ENCODE measurements at places on chromosomes 3 and 15.

- no peak for DNase-seq
These were observed 63.7 kb downstream of the ALCAM start for GRCh38 chr3:105430455-105430854.

- peak; percentile 20 for DNase-seq
These were observed 60.9 kb downstream of the STRIT1 start for GRCh38 chr3:155232605-155233004.

DNA sequence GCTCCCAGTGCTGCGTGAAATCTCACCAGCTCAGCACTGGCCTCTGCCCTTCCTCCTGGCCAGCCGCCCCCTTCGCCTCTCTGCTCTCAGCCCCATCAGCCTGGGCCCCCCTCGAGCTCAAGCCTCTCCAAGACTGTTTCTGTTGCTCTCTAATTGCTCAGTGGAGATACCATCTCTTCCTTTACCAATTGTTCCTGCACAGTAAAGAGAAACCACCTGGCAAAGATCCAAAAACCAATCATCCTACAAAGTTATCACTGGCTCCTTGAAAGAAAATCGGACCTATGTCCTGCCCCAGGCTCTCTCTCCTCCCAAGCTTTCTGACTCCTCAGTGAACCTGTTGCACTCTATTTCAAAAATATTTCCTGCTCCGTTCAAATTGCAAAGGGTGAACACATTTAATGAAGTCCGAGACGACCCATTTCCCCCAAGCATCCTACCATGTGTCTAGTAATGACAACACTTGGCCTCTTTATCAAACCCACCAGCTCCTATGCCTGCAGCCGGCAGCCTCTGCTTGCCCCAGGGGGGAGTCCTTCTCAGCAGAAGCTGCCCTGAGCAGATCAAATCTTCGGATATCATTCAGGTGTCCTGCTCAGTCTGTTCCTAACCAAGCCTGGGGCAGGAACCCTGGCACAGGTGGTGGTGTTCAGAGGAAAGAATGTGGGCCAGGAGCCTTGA is 53.7 kb upstream of the FAM174B start:
- no peak for DNase-seq

GRCh38 chr15:78640527-78641101 is 396 bp downstream of the CHRNB4 start:
- DNase-seq: peak; percentile 57

DNA sequence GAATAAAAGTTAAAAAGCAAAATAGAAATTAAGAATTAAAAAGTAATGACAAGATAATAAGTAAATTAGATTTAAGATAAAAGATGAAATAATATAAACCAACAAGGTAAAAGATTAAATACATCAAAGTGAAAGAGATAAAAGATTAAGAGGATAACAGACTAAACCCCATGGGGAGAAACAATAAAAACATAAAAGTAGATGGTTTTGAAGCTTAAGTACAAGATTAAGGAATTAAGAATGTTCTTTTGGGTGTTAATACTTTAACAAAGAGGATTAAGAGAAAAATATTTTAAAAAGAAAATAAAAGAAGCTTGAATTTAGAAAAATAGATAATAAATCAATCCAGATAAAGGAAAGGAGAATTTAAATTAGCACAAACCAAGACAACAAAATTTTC is 85.4 kb downstream of the SQOR start:
- DNase-seq: no peak

GRCh38 chr3:14791343-14791945 is 27.3 kb upstream of the FGD5 start:
- DNase-seq: peak; percentile 47

DNA sequence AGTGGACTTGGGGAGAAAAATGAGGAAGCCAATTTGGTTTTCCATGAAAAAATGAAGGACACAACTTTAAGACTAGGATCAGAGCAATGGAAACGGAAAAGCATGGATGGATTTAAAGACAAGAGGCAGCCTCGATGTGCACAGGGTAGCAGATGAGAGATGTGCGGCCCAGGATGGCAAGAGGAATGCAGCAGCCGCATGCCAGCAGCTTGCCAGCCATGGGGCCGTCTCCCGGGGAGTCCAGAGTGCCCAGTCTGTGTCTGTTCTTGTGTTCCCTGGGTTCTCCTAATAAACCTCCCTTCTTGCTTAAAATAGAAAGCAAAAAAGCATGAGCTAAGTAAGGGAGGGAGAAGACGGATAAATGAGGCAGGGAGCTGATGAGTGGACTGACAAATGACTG is 68.0 kb upstream of the IQSEC1 start:
- no peak for DNase-seq

GRCh38 chr3:64935971-64936370 is 248.2 kb upstream of the ADAMTS9 start:
- no peak for DNase-seq

DNA sequence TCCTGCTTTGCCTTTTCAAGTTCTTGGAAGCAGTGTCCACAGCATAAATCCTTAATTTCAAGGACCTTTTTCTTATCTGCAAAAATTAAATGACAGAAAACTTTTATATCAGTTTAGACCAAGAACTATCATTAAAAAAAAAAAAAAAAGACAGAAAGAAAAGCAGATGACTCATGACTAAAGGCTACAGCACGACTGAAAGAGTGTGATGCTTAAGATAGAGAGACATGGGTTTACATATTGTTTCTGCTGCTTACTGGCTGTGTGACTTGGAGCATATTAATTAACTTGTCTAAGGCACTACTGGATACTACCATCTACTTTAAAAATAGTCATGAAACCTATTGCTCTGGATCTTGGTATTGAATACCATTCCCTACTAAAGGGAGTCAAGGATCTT is 62.3 kb downstream of the CEP152 start:
- no peak for DNase-seq

DNA sequence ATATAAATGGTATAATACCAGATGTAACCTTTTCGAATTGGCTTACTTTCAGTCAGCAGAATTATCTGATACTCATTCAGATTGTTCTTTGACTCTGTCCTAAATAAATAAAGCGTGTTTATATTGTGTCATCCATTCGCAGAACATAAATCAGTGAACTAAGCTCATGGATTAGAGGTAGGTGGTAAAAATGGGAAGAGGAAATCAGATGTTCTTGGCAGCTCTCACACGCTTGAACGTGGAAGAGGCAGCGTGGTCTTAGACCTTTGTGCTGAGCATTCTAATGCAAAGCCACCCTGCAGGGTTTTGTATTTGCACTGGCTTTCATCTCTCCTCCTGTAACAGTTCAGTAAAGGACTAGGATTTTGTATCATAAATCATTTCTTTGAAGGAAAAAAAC is 441.4 kb downstream of the GABRG3 start:
- DNase-seq: no peak

GRCh38 chr15:77022646-77023575 is 28.0 kb downstream of the PSTPIP1 start:
- DNase-seq: no peak

DNA sequence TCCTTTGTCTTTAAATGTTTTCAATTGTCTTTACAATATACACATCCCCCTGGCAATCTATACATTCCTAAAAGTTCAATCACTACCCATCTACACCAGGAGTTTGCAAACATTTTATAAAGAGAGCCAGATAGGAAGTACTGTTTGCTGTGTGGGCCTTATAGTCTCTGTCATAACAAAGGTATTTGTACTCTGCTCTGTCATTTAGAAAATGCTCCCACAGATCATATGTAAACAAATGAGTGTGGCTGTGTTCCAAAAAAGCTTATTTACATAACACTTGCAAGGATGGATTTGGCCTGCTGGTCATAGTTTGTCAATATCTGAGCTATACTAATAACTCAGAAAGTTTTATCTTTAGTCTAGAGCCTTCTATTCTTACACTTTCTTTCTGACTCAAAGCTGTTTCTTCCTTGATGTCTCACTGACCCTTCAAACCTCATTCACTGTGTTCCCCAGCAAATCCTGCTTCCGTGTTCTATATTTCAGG is 511.9 kb downstream of the GBE1 start:
- DNase-seq: no peak

- DNase-seq: no peak
These were observed 152.7 kb downstream of the IL20RB start for GRCh38 chr3:137110392-137110996.

DNA sequence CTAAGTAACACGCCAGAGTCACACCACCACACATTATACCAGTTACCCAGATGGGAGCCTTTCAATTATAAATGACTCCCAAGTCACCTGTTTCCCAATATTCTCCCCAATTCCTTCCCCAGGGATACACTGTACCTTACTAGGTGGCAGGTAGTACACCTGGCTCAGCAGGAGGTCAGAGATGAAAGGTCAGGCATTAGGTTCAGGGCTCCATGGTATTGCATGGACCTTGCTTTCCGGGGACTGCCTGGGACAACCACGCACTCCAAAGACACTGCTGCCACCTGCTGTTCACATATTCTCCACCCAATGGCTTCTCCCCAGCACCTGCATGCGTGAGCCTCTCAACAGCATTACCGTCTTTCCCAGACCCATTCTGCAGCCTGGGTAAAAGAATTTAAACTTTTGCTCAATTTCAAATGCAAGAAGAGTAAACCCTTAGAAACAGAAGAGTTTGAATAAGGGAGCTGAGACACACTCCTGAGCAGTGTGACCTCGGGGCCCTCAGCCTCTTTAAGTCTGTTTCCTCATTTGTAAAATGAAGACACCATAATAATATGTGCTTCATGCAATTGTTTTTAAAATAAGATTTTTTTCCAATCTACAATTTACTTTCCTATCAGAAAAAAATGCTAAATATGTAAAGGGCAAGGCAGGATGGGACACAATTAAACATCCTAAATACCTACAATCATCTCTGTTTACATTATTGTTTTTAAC is 28.0 kb upstream of the LACTB start:
- DNase-seq: peak; percentile 86

- no peak for DNase-seq
These were observed 34.0 kb upstream of the PCSK6 start for GRCh38 chr15:101523560-101523940.

DNA sequence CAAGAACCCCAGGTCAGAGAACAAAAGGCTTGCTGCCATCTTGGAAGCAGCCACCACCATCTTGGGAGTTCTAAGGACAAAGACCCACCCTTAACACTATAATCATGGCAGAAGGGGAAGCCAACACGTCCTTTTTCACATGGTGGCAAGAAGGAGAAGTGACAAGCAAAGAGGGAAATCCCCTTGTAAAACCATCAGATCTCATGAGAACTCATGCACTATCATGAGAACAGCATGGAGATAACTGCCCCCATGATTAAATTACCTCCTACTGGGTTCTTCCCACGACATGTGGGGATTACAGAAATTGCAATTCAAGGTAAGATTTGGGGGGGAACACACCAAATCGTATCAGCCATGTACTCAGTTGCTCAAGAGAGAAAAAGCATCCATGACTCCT is 21.1 kb upstream of the GBE1 start:
- DNase-seq: no peak

DNA sequence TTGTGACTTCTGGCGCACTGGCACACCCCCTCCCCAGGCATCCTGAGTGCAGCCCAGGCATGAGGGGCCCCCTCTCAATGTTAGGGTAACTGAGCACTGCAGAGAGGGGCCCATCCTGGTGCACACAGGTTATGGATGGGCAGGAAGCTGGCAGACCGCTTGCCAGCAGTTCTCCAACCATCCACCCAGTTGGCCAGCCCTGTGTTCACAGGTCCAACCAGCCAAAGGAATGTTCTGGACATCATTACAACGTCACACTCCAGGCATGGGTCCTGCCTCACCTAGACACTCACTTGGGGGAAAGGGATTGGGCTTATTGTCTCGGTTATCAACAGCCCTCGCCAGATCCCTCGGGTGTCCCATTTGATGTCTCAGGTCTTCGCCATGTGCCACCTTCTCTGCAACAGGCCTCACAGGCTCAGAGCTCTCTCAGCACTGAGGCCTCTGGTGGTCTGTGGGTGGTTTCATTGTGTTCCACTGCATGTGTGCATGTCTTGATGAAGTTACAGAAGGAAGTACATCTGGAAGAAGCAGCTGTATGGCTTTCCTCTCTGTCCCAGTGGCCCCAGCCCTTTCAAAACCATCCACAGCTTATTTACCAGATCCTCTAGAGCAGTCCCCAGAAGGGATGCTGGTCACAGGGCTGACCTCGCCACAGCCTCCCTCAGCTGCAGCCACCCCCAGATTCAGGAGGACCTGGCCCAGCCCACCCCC is 23.7 kb downstream of the ADCY5 start:
- DNase-seq: no peak

DNA sequence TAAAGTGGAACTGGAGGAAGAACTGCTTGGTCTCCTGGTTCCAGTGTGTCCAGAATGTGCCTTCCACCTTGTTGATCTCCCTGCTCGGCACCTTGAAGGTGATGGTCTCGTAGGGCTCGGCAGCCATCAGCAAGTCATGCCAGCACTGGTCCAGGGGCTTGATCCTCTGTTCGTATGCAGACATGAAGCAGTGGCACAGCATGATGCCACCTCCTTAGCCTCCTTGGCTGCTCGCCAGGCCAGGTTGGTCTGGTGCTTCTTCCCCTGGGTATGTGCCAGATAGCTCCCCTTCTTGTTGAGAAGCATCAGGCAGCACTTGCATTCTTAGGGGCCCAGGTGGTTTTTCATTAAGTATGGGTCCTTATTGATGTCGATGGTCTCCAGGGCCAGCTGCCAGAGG is 17.8 kb upstream of the TXNRD3 start:
- DNase-seq: no peak

GRCh38 chr3:7112523-7113056 is 251.7 kb downstream of the GRM7 start:
- no peak for DNase-seq

DNA sequence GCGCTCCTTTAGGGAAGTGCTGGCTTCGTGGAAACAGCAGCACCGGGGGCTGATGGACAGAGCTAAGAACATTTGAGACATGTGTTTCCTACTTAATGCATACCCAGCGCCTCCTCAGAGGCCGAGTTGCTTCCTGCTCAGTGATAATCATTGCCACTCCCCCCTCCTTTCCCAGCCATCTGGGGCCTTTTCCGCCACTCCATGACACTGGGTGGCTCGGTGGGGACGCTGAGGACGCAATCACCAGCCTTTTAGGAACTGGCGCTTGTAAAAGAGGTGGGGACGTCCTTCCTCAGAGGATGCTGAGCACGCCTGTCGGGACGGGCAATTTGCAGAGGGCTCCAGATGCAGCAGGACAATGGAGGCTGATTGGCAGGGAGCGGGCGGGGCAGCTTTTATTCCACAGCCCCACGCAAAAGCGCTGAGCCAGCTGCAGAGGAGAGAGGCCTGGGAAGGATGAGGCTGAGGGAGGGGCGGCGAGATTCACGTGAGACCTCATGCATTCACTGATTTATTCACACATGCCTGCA is 22.2 kb upstream of the IQSEC1 start:
- no peak for DNase-seq

GRCh38 chr3:9291821-9292410 is 42.5 kb upstream of the SRGAP3 start:
- no peak for DNase-seq

DNA sequence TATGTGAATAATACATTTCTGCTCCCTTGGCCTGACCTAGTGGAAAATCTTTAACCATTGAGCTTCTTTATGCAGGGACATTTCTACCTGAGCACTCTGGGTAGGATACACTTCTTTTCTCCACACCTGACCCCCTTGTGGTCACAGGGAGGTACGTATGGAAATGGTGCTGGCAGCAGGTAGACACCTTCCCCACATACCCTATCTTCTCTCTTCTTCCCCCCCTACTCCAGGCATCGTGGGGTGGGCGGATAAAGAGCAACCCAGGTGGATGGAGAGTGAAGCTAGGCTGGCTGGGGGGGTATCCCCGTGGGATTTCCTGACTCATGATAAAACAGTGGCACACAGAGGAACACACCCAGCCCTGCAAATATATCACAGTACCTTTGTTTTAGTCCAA is 312.1 kb downstream of the ARRDC4 start:
- no peak for DNase-seq

- peak; percentile 67 for DNase-seq
These were observed at the start of gene MYO5A for GRCh38 chr15:52528564-52529340. Gene MYO5A, minus strand, starts transcription at chr15:52528880. Its CDS starts 74 bp downstream, at chr15:52528806.

- DNase-seq: peak; percentile 12
These were observed 951 bp downstream of the TARS3 start for GRCh38 chr15:101723171-101723873.

GRCh38 chr3:47299381-47300318 is 16.9 kb downstream of the KLHL18 start:
- DNase-seq: peak; percentile 31

Data from thyroid gland (tissue), 4 donors.